Activated T-cell treated with anti-CD3 and anti-CD28 coated beads, Interleukin-2, amount 50 U/mL, for 4 hours (primary cell): ENCODE measurements at places on chromosomes 11 and 22. TPM values are rescaled to one million over a fixed set of nuclear protein-coding genes. Genes with fewer than 3 reads are reported as not detected.

GRCh38 chr22:37010174-37010573, 9.1 kb downstream of the TST start:
- no peak for DNase-seq

DNA sequence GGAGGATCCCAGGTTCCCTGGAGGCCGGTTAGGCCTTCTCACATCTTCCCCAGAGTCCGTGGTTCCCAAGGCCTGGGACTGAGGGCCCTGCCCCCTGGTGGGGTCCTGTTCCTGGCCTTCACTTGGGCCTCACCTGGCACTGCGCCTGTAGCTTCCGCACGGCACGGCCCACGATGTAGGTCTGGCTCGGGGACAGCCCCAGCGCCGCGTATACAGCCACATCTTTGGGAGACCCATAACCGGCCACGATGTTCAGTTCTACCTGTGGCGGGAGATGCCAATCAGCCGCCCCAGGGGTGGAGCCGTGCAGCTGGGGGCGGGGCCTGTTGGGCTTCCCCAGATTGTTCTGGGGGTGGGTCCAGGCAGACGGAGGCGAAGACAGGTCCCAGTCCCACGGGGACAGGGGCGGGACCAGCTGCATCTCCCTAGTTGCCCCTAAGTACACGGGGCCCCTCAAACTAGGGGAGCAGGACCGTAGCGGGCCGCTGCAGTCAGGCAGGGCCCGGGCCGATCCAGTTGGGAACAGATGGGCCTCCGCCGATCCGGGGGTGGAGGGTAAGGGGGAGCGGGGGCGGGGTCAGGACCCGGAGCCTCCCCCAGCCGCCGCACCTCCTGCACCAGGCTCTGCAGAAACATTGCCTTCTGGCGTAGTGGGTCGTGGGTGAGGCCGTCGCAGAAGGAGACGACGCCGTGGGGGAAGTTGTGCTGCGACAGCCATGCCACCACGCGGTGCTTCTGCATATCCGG, 10.1 kb downstream of the AIP start:
- DNase-seq = no peak

GRCh38 chr11:124644426-124645280, 22.0 kb downstream of the TBRG1 start:
- no peak for DNase-seq

DNA sequence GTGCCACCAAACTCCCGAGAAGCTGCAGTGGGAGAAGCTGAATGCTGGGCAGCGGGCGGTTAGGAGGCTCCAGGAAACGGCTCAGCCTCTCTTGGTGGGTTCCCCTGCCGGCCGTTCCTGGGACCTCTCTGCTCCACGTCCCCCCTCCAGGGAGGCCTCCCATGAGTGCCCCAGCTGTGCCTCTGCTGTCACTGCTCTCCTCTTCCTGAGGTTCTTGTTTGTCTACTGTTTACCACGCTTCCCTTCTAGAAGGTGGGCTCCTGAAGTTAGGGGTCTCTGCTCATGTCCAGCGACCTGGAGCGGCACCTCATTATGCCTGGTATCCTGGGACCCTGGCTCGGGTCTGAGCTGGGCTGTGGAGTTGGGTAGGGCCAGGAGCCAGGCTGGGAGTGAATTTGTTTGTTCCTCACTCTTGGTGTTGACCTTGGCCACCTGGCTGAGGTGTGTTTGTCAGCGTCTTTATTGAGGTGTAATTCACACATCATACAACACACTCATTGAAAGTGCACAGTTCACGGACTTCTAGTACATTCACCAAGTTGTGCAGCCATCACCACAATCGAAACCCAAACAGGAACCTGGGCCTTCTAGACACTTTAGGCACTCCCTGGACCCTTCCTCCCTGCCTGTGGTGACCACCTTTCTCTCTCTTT, 37.8 kb upstream of the GRAMD4 start:
- DNase-seq = no peak

DNA sequence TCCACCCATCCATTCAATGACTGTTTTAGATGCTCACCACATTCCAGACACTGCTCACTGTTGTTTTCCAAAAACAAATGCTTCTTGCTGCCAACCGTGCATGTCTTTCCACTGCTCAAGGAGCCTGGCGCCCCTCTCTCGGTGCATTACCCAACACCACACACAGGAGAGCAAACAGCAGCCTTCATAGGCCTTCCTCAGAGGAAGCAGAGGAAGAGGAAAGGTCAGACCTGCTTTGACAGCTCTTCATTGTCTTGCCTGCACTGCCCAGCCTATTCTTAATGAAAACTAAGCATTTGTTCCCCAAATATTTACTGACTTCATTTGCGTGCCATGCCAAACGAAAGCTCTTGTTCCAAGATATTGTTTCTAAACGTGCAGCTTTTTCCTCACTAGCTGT, 1129.2 kb downstream of the TBC1D22A start:
- no peak for DNase-seq

DNA sequence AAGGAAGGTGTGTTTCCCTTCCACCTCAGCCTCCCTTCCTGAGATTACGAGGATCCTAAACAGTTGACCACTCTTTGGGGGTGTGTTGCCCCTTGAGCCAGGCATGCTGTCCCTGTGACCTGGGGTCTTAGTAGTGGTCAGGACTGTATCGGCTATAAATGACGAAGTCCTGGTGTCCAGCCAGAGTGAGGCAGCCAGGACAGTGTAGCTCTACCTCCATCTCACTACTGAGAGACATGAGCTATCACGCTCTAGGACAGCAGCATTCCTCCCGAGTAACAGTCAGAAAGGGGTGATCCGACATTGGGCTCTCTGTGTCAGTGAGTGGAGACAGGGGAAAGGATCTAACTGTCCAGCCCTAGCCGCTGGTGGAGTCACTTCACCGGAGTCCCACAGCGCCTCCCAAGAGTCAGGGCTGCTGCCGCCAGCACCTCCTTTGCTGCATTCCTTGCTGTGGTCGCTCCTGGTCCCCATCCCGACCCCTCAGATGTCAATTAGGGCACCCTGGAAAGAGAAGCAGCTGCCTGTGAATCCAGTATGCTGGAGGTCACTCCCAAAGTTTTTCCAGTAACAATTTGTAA, 3.3 kb upstream of the B3GNT6 start:
- DNase-seq = no peak

DNA sequence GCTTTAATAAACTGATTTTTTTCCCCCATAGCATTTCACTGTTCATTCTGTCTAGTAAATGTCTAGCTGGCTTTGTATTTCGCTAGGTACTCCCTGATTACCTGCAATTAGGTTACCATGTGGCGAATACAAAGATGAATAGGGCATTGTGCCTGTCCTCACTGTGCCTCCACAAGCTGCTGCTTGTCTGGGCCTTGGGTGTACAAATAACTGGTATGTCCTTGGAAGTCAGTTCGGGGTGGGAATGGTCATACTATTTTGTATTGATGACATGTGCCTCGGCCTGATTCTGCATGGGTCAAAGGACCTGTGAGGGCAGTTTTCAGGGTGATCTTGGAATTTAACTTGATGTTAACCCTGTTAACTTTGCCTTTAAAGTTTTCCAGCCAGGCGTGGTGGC, 11.4 kb downstream of the RBM4 start:
- no peak for DNase-seq

GRCh38 chr11:118915941-118916841, 9.5 kb downstream of the BCL9L start:
- no peak for DNase-seq

DNA sequence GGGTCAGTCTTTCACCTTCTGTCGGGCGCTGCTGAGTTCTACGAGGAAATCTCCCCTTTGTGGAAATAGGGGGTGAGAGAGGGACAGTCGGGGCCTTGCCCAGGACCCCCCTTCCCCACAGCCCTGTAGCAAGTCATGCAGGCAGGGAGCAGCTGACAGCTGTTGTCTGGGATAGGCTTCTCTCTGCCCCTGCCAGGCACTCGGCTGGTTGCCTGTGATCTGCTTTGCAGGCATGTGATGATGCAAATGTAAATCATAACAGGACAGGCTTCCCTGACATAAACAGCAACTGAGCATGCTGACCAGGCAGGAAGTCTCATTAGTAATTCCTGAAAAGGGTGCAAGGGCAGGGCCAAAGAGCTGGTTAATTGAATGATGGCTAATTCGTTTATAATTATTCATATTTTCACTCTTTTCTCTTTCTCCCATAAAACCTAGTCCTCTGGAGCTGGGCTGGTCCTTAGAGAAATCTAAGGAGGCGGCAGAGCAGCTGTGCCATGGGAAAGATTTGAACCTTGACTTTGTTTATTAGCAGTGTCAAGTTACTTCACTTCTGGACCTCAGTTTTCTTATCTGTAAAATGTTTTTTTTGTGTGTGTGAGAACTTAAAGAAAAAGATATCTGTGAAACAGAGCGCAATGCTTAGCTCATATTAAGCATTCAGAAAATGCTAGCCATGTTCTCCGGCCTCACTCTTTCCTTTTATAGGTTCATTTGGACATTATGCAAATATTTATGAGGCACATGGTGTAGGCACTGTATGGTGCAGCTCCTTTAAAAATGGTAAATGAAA, 129.7 kb downstream of the LDLRAD3 start:
- DNase-seq = no peak

DNA sequence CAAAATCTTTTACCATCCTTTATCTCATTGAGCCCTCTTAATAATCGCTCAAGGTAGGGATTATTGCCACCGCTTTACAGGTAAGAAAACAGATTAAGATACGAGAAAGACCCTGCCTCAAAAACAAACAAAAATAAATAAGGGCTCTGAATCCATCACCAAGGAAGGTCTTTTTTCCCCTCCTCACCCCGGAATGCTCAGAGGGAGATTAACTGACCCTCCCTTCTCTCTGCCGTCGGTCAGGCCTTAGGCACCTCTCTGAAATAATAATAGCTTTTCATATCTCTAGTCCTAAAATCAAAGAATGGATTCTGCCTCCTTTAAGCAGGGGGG, 620 bp upstream of the ATG2A start:
- no peak for DNase-seq

- DNase-seq = no peak
Measured at GRCh38 chr11:86804951-86805350, 4.6 kb downstream of the PRSS23 start.

The TMPRSS13 gene
- total RNA-seq = 0.38 TPM

The PRG3 gene
- not detected for total RNA-seq

The TYR gene
- not detected for total RNA-seq

The SOX6 gene
- 0.03 TPM for total RNA-seq

The ALG9 gene
- 22.9 TPM for total RNA-seq
